Brain microvascular endothelial cell (primary cell): ENCODE measurements at places on chromosomes 12 and 14.

DNA sequence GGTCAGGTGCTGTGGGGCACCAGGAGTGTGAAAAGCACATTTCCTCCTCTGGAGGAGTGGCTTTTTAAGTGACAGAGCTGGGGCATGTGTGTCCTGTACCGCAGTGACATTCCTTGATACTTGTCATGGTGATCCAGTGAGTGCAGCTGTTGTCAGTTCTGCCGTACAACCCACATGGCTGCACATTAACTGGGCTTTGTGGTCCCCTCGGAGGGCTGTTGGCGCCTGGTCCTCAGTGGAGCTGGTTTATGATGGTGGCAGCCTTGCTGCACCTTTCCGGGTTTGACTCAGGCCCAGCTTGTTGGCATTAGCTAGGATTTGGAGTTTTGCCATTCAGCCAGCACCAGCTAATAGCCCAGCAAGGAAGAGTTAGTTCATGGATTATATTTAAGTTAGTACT, 77.0 kb downstream of the SLC25A47 start:
- no peak for DNase-seq

DNA sequence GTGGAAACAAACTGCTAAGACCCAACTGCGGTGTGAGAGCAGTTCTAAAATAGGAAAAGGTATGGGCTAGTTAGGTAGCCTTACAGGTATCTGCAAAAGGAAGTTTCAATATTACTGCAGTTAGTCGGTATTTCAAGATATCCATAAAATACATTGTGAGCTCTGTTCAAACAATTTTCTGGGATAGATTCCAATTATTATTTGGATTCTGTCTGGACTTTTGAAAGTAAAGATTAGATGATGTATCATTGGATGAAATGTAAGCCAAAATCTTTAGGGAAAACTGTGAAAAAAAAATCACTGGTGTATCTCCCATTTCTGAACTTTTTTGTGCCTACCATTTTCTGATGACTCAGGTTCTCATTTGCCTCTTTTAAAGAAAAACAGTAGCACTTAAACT, 621.6 kb downstream of the CCER1 start:
- DNase-seq: no peak

- no peak for DNase-seq
Measured at GRCh38 chr14:95235767-95236166, 78.4 kb upstream of the DICER1 start.

DNA sequence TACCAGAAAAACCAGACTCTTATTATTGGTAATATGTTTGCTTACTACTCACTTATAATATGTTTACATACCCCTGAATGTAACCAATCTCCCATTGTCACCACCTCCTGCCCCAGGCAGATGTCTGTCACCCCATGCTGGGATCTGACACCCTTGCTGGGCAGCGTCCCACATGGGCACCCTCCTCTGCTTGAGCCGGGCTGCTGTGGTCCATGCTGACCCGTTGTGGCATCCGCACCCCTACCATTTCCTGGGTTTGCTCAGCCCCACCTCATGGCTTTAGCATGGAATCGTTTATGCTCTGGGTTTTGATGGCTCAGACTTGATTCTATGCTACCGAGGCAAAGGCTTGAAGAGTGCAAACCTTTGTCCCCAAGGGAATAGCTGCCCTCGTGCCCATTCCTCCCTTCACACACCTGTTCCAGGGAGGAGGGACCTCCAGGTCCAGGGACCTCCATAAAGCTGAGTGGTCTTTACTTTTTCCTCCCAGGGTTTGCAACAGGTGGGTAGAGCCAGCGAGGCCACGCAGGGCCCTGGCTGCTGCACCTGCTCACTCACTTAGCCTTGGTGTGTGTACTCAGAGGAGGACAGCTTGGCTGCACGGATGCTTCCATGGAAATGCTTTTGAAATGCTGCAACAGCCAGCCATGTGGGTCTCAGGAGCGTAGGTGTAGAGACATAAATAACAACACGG, 68.7 kb downstream of the PRMT8 start:
- DNase-seq: no peak

DNA sequence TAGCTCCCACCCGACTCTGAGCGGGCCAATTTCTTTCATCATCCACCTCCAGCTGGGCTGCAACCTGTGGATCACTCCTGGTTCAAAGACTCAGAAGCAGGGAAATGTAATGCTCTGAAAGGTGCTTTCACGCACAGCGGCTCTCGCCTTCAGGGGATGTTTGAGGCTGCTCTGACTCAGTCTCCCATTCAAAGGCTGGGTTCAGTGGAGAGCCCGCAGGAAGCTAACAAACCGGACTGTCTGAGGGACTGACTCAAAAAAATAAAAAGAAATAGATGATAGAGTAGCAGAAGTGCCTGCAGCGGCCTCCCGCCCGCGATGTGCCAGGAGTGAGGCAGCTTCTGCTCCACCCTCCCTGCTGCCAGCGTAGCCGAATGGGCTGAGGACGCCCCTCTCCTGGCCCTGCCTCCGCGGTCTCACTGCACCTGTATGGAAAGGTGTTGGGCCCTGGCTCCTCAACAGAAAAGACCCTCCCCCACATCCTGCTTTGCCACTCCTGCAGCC, 98.0 kb downstream of the GCH1 start:
- DNase-seq: no peak

DNA sequence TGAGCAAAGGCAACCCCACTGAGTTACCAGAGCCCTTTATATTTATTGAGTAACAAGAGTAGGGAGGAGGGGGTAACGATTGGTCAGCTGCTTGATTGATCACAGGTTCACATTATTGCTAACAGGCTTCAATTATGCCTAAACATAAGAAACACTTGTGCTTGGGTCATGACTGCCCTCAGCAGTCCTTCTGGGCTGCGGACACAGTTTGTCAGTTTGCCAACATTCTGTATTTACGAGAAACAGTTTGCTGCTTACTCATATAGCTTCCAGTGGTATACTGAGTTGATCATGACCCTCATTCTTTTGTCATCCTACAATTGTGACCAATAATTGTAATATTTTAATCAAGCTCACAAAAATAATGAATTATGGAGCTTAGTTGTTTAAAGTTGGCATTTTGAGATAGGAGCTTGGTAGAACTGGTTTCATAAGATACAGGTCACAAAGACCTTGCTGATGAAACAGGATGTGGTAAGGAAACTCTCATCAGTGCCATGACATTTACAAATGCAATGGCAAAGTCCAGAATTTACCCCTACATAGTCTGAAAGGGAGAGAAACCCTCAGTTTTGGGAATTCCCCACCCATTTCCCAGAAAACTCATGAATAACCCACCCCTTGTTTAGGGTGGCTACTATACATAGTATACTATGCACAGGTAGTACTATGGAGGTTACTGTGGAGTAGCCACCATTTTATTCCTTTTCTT, 1421.0 kb upstream of the FLRT2 start:
- peak; percentile 38 for DNase-seq

DNA sequence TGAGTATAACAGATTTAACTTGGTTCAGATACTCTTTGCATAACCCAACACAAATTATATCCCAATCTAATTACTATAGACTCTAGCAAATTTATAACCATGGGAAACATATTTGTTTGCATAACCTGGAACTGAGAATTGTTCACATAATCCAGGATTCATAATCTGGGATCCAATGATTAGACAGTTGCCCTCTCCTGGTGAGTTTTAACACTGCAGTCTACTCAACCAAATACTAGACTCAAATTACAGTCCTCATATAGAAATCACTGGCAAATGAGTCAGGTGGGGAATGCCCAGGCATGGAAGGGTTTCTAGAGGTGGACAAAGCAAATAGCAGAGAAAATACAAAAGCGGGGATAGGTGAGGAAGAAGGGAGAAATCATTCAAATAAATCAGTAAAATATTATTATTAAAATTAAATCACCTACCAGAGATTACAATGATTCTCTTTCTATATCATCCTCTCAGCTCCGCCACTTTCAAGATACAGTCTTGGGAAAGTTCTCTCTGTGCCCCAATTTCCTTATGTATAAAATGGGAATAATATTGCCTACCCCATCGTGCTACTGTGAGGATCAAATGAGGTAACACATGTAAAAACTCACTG, 9.4 kb downstream of the GCH1 start:
- peak; percentile 81 for DNase-seq

DNA sequence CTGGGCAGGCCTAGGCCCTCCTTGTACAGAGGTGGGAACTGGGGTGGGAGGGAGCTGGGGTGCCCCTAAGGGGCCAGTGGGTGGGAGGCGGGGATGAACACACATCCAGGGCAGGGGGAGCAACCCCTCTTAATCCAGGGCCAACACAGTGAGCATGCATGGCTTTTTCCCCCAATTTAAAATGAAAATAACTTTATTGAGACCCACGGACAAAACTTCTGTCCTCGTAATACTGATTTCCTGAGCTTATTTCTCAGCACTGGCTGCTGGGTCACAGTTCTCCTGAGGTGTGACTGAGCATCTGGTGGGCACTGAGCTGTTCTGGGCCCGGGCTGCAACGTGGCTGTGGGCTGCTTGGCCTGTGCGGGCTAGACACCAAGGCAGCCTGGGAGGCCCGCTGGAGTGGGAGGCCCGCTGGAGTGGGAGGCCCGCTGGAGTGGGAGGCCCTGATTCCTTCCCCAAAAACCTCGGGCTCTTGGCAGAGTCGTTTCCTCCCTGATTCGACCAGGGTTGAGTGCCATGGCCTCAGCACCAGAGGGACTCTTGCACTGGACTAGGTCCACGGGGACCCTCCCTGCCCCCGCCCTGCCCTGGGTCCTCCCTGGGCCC, 24.9 kb upstream of the TRAF3 start:
- no peak for DNase-seq

GRCh38 chr14:31926123-31926522, 151.0 kb upstream of the ARHGAP5 start:
- DNase-seq: no peak

DNA sequence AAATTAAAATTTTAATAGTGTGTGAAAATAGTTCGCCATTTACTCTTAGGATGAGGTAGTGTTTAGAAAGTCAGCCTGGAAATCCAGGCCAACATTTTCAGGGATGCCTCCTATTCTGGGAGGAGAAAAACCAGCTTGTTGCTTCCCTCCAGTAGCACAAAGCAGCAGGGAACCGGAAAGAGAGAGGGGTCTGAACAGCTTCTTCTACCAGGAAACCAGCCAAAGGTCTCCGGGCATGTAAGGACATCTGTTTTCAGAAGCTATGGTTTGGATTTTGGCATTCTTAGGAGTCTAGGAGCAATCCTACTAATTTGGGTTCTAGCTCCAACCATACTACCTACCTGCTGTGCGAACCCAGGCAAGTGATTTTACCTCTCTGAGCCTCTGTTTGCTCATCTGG, 85.3 kb downstream of the DPF3 start:
- no peak for DNase-seq

- DNase-seq: no peak
Measured at GRCh38 chr14:31084385-31084784, 58.2 kb upstream of the STRN3 start.

DNA sequence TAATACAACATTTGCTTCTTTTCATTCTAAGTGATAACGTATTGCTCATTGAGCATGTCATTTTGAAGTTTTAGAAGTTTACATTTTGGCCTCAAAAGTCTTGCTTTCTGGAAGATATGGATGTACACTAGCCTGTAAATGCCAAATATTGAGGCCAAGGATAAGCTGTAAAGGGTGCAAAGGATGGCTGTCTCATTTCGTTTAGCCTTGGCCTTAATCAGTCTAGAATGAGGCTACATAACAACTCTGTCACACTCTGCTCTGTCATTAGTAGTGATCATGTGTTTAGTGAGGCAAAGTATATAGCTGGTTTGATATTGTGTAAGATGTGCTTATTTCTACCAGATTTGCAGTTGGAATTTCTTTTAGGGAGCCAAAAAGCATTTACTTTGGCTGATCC, 344.5 kb downstream of the TMTC2 start:
- no peak for DNase-seq

- peak; percentile 37 for DNase-seq
Measured at GRCh38 chr14:54683882-54684794, 117.2 kb downstream of the SAMD4A start.

DNA sequence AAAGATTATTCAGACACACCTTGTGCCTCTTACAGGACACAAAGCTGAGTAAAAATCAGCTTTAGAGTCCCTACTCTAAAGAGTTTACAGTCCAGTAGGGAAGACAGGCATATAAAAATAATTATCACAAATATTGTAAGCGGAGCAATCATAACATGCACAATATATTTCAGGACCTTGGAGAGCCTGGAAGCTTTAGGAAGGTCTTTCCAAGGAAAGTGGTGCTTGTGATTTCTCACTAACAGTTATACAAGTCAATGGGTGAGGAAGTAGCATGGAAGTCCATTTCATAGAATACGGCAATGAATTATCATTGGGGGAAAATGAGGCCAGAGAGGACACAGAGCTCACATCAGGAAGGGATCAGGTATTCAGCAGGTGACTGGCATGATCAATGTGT, 268.3 kb downstream of the C12orf50 start:
- DNase-seq: no peak

- peak; percentile 72 for DNase-seq
Measured at GRCh38 chr14:55071870-55072640, 20.6 kb downstream of the MAPK1IP1L start.

GRCh38 chr14:63713058-63713457, 14.8 kb downstream of the SGPP1 start:
- no peak for DNase-seq

GRCh38 chr12:80100591-80100990, 1.3 kb downstream of the OTOGL start:
- no peak for DNase-seq

DNA sequence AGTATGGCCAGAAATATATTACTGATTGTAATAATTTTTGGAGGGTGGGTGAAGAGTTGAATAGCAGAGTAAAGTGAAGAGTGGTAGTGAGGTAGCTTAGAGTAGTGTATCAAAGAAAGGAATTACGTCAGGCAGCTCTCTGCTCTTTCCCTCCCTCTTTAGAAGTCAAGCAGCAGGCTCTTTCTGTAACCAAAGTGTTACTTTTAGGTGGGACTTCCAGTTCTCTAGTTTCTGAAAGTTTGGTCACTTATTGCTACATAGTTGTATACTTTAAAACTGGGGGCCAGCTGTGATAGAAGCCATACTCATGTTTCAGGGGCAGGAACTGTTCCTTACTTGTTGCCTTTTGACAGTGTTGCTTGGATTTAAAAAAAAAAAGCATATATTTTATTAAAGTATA, 30.6 kb downstream of the ATF7IP start:
- DNase-seq: no peak

GRCh38 chr14:67393689-67394088, 18.3 kb downstream of the PLEK2 start:
- no peak for DNase-seq

- DNase-seq: no peak
Measured at GRCh38 chr14:20460458-20461224, 593 bp downstream of the PIP4P1 start.

- no peak for DNase-seq
Measured at GRCh38 chr12:48910196-48910595, 15.1 kb downstream of the FKBP11 start.

GRCh38 chr14:59148334-59148900, 40.0 kb upstream of the DAAM1 start:
- no peak for DNase-seq

- DNase-seq: no peak
Measured at GRCh38 chr14:96243785-96244184, 12.2 kb upstream of the BDKRB1 start.

GRCh38 chr12:113244047-113244460, 22.8 kb downstream of the TPCN1 start:
- no peak for DNase-seq

- DNase-seq: peak; percentile 43
Measured at GRCh38 chr12:88309546-88309945, 167.4 kb downstream of the TMTC3 start.
